ENCODE measurements at places on chromosomes 4 and X. TPM values are rescaled to one million over a fixed set of nuclear protein-coding genes. Genes with fewer than 3 reads are reported as not detected.

GRCh38 chrX:153776611-153777045 lies 4.2 kb upstream of the SRPK3 start:
- no peak overlapping the region for H3K4me3 ChIP-seq
- H3K27me3 ChIP-seq, result no peaks in the 10 kb centered on the region
- DNase-seq, result no peak
- no peak overlapping the region for H3K27ac ChIP-seq

The FAM149A gene
- 1.2 TPM for total RNA-seq

GRCh38 chr4:132540268-132540667 lies 608.8 kb upstream of the PCDH10 start:
- H3K36me3 ChIP-seq, result no peaks in the 10 kb centered on the region
- H3K4me3 ChIP-seq, result no peak overlapping the region
- no peak for DNase-seq
- no peaks in the 10 kb centered on the region for H3K27me3 ChIP-seq

The CETN2 gene
- total RNA-seq, result 31.8 TPM
